ENCODE measurements at places on chromosomes 7 and 10. TPM values are rescaled to one million over a fixed set of nuclear protein-coding genes. Genes with fewer than 3 reads are reported as not detected.

The TRIL gene
- 0.17 TPM for total RNA-seq

The NUTM2A gene
- 0.51 TPM for total RNA-seq

- no peaks in the 10 kb centered on the region for H3K27me3 ChIP-seq
- H3K4me3 ChIP-seq = no peak overlapping the region
Observed at GRCh38 chr10:75353183-75353582, 48.4 kb downstream of the ZNF503 start.

- H3K4me3 ChIP-seq = no peak overlapping the region
- DNase-seq = peak; percentile 48
- H3K27ac ChIP-seq = no peak overlapping the region
- no peaks in the 10 kb centered on the region for H3K36me3 ChIP-seq
- H3K27me3 ChIP-seq = no peaks in the 10 kb centered on the region
Observed at GRCh38 chr10:92844746-92845145, 3.6 kb upstream of the EXOC6 start.

GRCh38 chr7:95375591-95376257 is 20.5 kb downstream of the PON3 start:
- no peak overlapping the region for H3K27ac ChIP-seq
- no peak overlapping the region for H3K4me3 ChIP-seq
- no peaks in the 10 kb centered on the region for H3K36me3 ChIP-seq
- DNase-seq = no peak
